ENCODE measurements at places on chromosomes 13 and 19. TPM values are rescaled to one million over a fixed set of nuclear protein-coding genes. Genes with fewer than 3 reads are reported as not detected.

- H3K27ac ChIP-seq: no peak overlapping the region
- H3K4me1 ChIP-seq: peaks cover 9% of the 10 kb centered on the region
- DNase-seq: no peak
Measured at GRCh38 chr19:28322491-28322890, 890.5 kb downstream of the UQCRFS1 start.

- no peak overlapping the region for H3K4me3 ChIP-seq
- no peak overlapping the region for H3K27ac ChIP-seq
- no peaks in the 10 kb centered on the region for H3K4me1 ChIP-seq
- H3K27me3 ChIP-seq: peaks cover 8% of the 10 kb centered on the region
- DNase-seq: no peak
Measured at GRCh38 chr13:47170971-47171370, 274.1 kb upstream of the HTR2A start.

GRCh38 chr13:27961227-27962085 is 7.7 kb downstream of the CDX2 start:
- no peak overlapping the region for H3K27ac ChIP-seq
- H3K27me3 ChIP-seq: peaks cover 85% of the 10 kb centered on the region
- no peak overlapping the region for H3K4me3 ChIP-seq
- peaks cover 3% of the 10 kb centered on the region for H3K4me1 ChIP-seq

DNA sequence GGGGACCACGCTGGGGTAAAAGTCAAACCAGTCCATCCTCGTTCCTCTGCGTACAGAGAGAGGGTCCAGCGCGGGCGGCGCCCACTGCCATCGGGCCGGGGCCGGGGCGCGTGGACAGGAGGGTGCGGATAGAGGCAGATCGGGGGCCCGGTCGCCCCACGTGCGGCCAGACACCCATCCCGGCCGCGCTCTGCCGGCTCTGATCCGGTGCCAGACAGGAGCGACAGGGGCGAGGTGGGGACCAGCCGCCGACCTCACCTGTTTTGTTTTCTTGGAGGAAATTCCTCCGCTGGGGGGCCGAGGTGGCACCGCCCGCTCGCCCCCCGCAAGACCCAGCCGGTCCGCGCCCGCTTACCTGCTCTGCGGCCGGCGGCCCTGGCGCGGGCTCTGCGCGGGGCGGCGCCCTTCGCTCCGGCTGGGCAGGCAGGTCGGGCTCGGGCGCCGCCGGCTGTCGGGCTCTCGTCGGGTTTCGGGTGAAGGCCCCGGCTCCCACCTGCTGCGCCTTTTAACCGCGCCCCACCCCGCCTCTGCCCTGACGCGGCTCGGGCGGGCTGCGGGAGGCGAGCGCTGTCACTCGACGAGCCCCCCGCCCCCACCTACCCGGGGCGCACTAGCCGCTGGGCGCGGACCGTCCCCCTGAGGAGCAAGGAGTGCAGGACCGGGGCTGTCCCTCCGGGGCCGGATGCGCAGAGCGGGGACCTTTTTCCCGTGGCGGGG is at the start of gene GJB6:
Gene GJB6 (minus strand): TSS at position 481 of the 717 bp plus-strand sequence. CDS start 8,839 bp downstream, outside the sequence.
- peaks cover 30% of the 10 kb centered on the region for H3K27me3 ChIP-seq
- H3K4me1 ChIP-seq: peaks cover 12% of the 10 kb centered on the region
- DNase-seq: peak; percentile 27

DNA sequence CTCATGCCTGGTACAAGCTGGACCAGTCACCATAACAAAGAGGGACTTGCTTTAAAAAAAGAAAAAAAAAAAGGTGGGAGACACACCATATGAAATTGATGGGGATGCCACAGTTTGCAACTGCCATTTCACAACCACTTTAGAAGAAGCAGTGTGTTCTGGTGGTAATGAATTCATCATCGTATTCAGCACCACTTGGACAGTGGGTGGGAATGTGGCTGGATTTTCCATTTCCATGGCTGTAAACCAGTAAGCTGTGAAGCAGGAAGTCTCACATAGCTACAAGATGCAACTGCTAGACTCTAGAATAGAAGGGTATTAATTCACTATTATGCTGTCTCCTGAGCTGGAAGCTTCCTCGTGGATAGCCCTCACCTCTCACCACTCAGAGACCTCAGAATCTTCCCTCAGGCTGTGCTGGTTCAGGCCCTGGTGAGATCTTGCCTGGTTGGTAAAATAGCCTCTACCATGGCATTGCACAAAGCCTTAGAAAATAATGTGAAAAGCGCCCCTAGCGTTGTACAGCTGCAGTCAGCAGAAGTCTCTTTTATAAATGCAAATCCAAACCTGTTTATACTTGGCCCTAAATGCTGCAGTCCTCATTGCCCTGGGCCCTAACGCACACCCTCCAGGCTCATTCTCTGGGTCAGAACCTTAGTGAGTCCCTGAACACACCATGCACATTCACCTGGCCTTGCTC is 150.7 kb downstream of the KCTD15 start:
- no peak overlapping the region for H3K4me3 ChIP-seq
- no peaks in the 10 kb centered on the region for H3K4me1 ChIP-seq
- no peak for DNase-seq
- no peak overlapping the region for H3K27ac ChIP-seq
- H3K36me3 ChIP-seq: no peaks in the 10 kb centered on the region

- DNase-seq: peak; percentile 84
- H3K27me3 ChIP-seq: no peaks in the 10 kb centered on the region
- no peak overlapping the region for H3K27ac ChIP-seq
- no peak overlapping the region for H3K4me3 ChIP-seq
Measured at GRCh38 chr19:44951179-44952159, 3.7 kb upstream of the CLPTM1 start.

GRCh38 chr13:87459419-87459818 is 211.8 kb upstream of the SLITRK5 start:
- H3K36me3 ChIP-seq: no peaks in the 10 kb centered on the region
- H3K4me3 ChIP-seq: no peak overlapping the region
- H3K4me1 ChIP-seq: no peaks in the 10 kb centered on the region
- H3K27me3 ChIP-seq: no peaks in the 10 kb centered on the region
- DNase-seq: no peak
- no peak overlapping the region for H3K27ac ChIP-seq

DNA sequence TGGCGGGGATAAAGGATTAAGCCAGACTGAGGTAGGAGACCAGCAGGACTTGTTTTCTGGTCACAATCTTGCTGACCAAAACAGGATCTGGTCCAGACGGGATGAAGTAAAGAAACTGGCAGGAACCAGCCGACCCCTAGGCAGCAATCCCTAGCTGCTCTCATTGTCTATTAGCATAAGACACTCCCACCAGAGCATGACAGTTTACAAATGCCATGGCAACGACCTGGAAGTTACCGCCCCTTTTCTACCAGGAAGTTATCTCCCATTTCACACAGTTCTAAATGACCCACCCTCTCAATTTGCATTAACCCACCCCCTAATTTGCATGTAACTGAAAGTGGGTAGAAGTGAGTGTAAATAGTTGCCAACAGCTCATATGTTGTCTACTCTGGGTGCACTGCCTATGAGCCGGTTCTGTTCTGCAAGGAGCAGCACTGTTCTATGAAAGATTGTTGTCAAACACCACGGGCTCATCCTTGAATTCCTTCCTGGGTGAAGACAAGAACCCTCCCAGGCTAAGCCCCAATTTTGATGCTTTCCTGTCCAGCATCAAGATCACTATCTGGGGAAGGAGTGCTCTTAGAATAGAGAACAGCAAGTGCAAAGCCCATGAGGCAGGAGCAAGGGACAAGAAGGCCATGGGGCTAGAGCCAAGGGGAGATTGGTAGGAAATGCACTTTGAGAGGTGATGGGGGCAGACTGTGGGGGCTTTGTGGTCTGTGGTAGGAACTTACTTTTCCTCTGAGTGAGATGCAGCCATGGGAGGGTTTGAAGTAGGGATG is 13.9 kb upstream of the FBXO27 start:
- H3K27me3 ChIP-seq: peaks cover 8% of the 10 kb centered on the region
- no peak for DNase-seq
- H3K36me3 ChIP-seq: no peaks in the 10 kb centered on the region
- H3K4me3 ChIP-seq: no peak overlapping the region

SHISA7 gene
- total RNA-seq: not detected

ERCC2 gene
- total RNA-seq: 21.4 TPM

IZUMO2 gene
- total RNA-seq: not detected

RDH13 gene
- total RNA-seq: 15.0 TPM

EFNA2 gene
- not detected for total RNA-seq

ZNF587 gene
- 35.3 TPM for total RNA-seq
